ENCODE measurements at places on chromosomes 11 and 22.

GRCh38 chr11:84476581-84476980 lies 1150.6 kb downstream of the DLG2 start:
- DNase-seq, result no peak

GRCh38 chr22:19871023-19871844 lies 16.6 kb upstream of the GNB1L start:
- DNase-seq, result no peak

GRCh38 chr11:115623021-115623451 lies 118.8 kb upstream of the CADM1 start:
- no peak for DNase-seq

DNA sequence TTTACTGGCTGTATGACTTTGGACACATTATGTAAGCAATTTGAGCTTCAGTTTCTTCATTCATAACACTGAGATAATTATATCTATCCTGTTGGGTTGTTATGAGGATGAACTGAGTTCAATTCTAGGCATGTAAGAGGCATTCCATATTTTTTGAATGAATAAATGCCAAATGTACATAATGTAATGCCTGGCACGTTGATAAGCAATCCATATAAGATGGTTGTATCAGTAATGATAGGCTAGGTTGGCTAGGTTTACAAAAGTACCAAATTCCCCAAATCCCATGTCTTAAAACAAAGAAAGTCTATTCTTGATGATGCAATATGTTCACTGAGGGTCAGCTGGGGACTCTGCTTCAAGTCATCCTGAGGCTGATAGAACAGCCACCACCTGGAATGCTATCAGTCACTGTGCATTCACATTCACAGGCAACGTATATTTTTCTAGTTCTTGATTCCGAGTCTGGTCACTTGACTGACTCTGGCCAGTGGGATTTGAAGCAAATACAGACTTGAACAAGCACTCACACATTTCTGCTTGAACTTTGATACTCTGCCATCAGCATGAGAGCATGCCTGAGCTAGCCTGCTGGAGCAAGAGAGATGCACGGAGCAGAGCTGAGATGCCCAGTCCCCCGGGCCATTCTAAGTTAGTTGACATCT lies 104.0 kb upstream of the TIMP3 start:
- DNase-seq, result no peak

- no peak for DNase-seq
Measured at GRCh38 chr11:75441804-75442132, 8.8 kb upstream of the KLHL35 start.

- no peak for DNase-seq
Measured at GRCh38 chr22:41874090-41874489, 40.8 kb downstream of the SHISA8 start.

GRCh38 chr22:43897751-43898261 lies 6.0 kb upstream of the PNPLA5 start:
- DNase-seq, result no peak

- no peak for DNase-seq
Measured at GRCh38 chr22:29871684-29872083, 11.3 kb upstream of the MTMR3 start.

GRCh38 chr22:23157560-23158515 lies 12.6 kb downstream of the RAB36 start:
- no peak for DNase-seq

- DNase-seq, result no peak
Measured at GRCh38 chr11:3139481-3140290, 25.4 kb downstream of the OSBPL5 start.

DNA sequence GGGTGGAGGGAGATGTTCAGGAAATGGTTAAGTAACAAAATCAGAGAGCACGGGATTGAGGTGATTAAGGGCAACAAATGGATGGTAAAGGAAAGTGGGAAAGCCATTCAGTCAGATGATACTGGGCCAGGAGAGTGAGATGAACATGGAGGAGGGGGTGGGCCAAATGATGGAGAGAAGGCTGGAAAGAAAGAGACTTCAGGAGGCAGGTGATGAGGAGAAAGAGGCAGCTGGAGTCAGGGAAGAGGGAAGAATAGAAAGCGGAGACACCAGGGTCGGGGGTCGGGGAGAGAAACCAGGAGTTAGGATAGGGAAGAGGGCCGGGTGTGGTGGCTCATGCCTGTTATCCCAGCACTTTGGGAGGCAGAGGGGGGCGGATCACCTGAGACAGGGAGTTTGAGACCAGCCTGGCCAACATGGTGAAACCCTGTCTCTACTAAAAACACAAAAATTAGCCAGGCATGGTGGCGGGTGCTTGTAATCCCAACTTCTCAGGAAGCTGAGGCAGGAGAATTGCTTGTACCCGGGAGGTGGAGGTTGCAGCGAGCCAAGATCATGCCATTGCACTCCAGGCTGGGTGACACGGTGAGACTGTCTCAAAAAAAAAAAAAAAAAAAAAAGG lies 4.7 kb upstream of the KDM2A start:
- no peak for DNase-seq

- no peak for DNase-seq
Measured at GRCh38 chr11:131037873-131038272, 121.6 kb upstream of the SNX19 start.

DNA sequence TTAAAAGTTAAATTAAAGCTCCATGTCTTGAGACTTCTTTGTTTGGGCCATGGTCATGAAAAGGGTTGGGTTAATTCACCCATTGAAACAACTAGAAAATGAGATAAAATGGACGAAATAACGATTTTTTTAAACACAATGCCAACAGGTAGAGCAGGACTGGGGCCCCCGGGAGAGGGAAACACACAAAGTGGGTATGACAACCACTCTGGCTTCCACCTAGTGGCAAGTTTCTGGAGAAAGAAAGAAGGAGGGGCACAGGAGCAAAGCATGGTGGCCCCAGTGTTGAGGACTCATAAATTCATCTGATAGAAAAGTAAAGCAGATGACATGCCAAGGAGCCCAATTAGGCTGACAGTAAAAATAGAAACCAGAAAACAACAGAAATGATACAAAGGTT lies 68.4 kb downstream of the MYEOV start:
- no peak for DNase-seq

DNA sequence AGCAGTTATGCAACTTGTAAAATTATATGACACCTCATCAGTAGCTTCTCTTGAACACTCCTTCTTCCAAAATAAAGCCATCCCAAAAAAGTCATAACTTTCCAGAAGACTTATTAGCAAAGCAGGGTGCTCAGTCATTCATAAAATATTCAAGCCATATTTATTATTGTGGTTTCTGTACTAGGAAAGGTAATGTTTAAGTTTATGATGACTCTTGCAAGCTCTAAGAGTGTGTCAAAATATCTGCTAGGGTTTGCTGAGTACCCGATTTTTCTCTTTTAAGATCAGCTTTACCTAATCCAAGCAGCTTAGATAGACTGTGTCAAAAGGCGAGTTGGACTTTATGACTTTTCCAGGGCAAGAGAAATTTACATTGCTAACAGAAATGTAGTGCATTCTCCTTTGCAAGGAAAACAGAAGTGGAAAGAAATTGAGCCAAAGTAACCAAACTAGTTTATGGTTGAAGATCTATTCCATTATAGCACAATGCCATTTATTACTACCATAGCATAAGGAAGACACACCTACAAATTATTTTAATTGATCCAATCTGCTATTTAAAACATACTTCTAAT lies 98.0 kb upstream of the SOX6 start:
- DNase-seq, result no peak

GRCh38 chr11:75035256-75035655 lies 46.5 kb downstream of the NEU3 start:
- no peak for DNase-seq

GRCh38 chr11:111360150-111361043 lies 18.7 kb downstream of the POU2AF1 start:
- DNase-seq, result no peak

GRCh38 chr11:57652662-57653061 lies 3.0 kb upstream of the YPEL4 start:
- no peak for DNase-seq

DNA sequence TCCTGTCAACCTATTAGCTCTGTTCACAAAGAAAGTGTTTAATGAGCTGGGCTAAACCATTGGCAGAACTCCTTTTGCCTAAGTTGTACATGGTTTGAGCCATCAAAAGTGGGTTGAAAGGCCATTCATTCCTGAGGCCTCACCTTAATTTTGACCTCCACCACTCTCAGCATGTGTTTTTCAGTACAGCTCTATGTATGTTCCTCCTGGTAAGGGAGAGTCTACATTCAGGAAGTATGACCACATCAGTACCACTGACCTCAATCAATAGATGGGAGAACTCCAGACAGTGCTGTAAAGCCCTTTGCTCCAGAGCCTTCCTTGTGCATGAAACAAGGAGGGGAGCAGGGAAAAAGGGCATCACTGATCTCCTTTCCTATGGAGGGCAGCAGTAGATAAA lies 87.8 kb upstream of the CARD18 start:
- DNase-seq, result no peak

GRCh38 chr11:100830274-100830673 lies 143.2 kb downstream of the ARHGAP42 start:
- no peak for DNase-seq

DNA sequence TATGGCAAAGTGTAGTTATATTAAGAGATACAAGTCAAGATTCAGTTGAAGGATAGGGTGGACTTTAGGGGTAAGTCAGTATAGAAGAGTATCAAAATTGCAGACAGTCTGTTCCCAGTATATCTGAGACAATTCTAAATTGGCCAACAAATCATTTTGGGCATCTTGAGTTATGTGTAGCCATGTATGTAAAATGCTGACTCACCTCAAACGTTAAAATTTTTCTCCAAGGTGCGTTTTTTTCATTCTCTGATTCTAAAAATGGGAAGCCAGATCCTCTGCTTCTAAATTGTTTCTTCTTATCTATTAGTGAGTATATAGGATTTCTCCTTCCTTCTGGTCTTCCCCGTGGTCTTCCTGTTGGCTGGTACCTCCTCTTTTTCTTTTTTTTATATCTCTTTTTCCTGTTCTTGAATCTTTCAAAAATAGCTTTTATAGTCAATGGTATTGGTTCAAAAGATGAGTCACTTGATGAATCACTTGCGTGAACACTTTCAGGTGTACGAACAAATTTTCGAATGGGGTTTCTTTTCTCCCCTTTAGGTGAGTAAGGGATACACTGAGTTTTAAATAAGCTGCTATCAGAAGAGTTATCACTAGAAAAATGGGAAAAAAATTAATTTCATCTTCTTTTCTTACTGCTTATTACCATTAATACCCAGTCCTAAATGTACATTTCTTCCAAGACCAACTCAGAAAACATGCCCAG lies 3.2 kb downstream of the TAF1D start:
- DNase-seq, result no peak

GRCh38 chr11:3016861-3017260 lies 24.7 kb upstream of the NAP1L4 start:
- DNase-seq, result no peak

DNA sequence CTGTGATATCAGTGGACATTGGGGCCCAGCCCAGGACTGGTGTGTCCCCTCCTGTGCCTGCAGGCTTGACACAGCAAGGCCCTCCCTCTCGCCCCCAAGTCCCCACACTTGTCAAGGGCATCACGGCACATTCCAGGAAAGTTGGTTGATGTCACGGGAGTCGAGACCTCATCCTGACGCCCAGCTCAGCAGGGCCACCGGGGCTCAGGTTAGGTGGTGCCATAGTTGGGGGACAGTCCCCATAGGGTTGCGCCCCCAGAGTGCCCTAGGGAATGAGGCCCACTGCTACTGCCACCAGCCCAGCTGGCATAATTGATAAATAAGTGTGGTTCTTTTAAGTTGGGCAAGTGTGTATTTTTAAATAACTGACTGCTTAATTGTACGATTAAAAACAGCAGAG lies 28.3 kb upstream of the GRAMD4 start:
- DNase-seq, result no peak

DNA sequence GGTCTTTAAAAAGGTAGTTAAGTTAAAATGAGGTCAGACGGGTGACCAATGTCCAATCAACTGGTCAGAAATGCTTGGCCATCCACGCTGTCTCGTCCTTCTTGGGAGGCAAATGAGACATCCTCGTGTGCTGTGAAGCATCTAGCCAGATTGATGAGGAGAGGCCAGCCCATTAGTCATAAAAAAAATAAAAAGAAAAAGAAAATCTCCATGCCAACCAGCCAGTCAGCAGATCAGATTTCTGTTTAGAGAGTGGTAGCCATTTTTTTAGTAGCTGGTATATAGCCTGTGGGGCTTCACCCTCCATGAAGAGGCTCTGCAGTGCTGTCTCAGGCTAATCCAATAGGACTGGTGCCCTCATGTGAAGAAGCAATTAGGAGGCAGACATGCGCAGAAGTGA lies 343.1 kb upstream of the SYN3 start:
- no peak for DNase-seq

DNA sequence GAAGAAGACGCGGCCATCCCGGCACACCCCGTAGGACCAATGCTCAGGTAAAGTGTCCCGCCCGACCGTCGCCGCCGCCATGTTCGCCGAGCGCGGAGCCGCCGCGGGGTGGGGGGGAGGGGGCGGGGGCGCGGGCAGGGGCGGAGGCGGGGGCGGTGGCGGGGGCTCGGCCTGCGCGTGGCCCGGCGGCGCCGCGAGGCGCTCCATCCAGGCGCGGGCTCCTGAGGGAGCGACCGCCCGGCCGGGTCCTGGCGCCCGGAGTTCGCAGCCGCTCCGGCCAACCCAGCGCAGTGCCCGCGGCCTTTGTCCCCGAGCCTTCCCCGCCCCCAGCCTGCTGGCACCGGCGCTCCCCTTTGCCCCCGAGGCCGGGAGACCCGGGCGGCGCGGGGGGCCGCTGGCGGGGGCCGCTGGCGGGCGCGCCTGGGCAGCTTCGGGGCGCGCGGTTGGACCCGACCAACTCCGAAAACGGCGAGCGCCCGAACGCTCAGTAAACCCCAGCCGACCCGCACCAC lies at the start of gene PLEKHA7:
PLEKHA7 (minus strand) TSS at position 94 of the 512 bp plus-strand sequence; CDS start at position 81, 13 bp downstream.
- peak; percentile 39 for DNase-seq

GRCh38 chr22:26579331-26579886 lies 10.5 kb downstream of the TPST2 start:
- DNase-seq, result peak; percentile 75

DNA sequence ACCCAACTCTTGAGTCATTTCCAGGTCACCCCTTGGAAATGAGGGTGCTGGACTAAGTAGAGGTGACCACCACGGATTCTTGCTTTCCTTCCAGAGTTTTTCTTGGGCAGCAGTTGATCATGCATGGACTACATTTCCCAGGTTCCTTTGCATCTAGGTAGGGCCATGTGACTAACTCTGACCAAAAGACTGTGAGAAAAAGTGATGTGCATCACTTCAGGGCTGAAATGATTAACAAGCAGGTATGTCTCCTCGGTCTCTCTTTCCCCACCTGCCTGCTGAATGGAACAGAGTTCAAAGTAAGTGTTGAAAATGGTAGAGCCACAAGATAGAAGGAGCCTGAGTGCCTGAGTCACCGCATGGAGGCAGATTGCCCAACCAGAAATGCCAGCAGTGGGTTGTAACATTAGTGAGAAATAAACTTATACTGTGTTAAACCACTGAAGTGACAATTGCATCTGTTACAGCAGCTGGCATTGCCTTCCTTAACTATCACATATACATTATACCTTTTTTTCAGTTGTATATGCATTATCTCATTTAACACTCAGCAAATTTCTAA lies 113.5 kb downstream of the MN1 start:
- no peak for DNase-seq

Data from GM10248 (cell line).